ENCODE measurements at places on chromosomes 3 and 15.

- DNase-seq: no peak
Measured at GRCh38 chr3:153338487-153338886, 176.5 kb downstream of the RAP2B start.

DNA sequence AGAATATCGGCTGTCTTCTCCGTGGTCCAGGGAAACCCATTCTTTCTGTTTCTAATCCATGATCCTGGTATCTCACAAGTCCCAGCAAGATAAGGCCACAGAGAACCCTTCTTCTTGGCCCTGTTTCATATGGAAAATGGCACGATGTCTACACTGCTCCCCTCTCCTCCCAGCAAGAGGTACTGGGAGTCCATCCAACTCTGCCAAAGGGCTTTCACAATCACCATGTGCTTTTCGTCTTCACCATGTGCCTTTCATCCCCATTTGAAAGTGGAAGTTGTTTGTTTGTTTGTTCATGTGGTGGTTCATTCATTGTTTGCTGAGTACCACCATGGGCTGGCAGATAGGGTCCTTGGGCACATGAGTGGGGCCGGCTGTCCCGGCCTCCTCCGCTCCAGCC lies 5.5 kb downstream of the ITIH3 start:
- DNase-seq: no peak

DNA sequence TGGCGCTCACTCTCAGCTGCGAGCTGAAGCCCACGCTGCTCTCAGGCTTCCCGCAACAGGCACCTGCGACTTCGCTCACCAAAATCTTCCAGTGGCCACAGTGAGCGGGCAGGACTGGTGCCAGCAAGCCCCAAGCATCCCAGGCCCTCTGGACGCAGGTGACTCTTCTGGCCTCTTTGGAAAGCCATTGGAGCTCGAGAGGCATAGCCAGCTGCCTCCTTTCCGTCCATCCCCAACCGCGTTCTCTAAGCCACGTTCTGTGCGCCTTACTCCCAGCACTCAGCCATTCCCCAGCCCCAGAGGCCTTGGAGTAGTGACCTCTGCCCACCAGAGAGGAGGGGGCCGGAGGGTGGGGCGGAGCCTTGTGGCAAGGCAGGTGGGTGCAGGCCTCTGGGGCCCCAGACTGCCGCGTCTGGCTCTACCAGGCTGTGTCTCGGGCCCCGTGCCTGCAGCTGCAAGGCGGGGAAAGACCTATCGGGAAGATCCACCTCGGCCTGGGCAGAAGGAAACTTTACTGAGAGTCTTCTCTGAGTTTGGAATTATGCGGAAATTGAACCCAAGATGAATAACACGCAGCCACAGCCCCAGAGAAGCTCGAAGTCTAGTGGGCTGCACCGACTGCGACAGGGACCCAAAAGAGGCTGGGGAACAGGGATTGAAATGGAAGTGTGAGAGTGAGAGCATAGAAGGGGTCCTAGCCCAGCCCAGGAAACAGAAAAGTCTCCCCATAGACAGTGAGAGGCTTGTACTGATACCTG lies 3.6 kb upstream of the SOX14 start:
- no peak for DNase-seq

DNA sequence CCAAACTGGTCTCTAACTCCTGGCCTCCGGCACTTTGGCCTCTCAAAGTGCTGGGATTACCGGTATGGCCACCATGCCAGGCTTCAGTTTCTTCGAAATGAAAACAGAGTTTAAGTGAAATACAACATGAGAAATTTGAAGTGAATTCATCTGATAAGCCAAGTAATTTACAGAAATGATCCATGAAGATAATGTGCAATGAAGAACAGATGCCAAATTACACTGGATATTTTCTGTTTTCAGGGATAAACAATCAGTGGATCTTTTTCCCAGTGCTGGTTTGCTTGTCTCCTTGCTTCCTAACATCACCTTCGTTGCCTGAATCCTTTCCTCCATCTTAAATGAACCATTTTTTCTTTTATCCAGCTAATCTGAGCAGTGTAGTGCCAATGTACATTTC lies 46.2 kb upstream of the SUCLG2 start:
- no peak for DNase-seq

DNA sequence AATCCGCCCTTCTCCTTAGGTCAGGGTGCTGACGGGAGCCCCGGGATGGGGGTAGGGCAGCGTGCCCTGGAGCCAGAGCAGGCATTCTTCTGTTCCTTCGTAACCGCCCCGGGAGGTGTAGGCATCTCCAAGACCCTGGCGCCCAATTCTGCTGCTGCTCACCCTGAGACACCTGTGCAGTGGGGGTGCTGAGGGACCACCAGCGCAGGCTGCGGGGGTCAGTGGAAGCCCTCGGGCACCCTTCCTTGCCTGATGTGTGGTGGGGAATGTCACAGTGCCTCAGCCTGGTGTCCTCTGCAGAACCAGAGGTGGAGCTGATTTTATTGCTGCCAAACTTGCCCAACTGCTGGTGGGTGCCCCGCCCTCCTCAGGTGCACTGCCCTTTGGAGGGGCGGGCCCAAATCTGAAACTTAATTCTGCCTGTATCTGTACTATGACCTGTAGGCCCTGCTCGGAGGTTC lies 7.3 kb downstream of the CSK start:
- DNase-seq: no peak

DNA sequence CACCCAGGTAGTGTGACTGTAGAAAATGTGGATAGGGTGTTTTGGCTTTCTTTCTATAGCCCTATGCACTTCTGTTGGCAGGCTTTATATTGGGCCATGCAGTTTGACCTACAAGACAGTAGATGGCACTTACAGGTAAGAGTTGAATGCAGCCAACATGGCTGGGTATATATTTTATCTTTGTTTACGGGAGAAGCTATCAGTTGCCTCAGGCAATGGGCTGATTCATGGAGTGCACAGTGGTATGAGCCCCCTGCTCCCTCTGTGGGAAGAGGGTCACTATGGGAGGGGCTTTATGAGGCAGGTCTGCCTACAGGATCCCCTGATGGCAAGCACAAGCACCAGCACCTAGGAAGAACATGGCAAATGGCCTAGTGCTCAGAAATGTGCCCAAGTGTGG lies 301.2 kb upstream of the CDIN1 start:
- no peak for DNase-seq

DNA sequence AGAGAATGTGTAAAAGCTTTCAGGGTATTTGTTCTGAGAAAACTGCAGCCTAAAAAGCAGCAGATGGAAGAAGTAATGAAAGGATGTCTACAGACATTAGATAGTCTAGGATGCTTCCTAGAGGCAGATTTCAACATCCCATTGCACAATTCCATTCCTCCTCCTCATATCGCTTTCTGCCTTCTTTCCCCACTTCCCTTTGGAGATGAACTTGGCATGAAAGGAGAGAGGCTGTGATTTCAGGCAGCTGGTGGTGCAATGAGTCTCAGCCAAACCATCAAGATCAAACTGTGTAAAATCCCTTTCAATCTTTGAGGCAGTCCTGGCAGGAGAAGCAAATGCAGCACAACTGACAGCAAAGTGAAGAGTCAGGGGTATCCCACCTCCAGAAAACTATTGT lies 438.7 kb upstream of the KCNMB2 start:
- no peak for DNase-seq

- no peak for DNase-seq
Measured at GRCh38 chr3:18732474-18732873, 307.3 kb upstream of the SATB1 start.

DNA sequence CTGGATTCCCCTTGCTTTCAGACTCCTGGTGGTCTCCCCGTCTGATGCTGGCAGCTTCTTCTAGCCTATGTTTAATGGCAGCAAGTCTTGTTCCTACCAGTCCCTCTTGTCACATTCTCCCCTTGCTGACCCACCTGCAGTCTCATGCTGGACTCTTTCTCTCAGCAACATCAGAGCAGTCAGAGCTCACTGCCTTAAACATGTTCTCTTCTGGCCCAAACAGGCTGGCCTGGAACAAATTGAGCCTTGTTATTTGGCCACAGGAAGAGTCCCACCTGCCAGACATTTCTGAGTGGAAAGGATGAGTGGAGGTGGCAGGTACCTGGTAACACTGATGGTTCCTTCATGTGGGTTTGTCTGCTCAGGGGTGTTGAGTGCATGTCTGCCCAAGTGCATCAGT lies 59.2 kb upstream of the APEH start:
- DNase-seq: no peak

- peak; percentile 20 for DNase-seq
Measured at GRCh38 chr3:17573396-17573795, 169.0 kb downstream of the TBC1D5 start.

GRCh38 chr3:156449710-156450574 lies 105.0 kb downstream of the SSR3 start:
- peak; percentile 24 for DNase-seq

DNA sequence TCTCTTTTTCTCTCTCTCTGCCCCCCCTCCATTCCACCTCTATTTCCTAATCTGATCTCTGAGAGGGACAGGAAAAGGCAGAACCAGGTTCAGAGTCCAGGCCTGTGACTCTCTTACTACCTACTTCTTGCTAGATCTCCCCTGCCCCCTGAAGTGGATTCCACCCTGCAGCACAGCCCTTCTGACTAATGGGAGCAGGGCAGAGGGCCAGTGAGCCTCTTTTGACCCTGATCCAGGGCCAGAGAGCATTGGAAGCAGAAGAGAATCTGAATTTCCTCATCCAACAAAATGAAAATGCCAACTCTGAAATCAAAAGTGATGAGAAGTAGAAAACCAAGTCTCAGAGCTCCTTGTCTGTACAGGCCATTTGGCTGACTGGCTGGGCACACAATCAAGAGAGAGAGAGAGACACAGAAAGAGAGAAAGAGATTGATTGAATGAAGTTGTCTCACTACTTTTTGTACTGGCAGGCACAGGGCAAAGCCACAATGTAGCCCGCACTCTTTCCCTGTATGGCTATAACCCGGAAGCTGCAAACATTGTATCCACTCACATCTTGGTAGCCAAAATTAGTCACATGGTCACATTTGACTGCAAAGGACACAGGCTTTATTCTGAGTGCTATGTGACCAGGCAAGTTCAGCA lies 31.6 kb upstream of the GLCE start:
- DNase-seq: no peak

DNA sequence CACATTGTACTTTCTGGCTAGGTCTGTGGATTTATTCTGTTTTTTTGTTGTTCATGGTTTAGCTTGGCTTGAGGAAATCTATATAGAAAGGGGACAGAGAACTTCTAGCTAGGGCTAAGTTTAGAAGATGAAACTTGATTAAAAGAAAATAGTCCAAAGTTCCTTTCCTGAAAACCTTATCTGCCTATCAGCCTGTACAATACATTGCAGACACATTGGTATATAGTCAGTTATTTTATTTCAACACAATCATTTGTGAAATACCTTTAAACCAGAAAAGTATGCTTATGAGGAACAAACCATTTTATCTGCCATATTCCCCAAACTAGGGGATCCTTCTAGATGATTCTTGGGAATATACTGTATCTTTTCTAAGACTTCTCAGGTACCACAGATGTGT lies 147.3 kb upstream of the CGNL1 start:
- no peak for DNase-seq

GRCh38 chr15:73518180-73518862 lies 75.4 kb downstream of the REC114 start:
- no peak for DNase-seq

DNA sequence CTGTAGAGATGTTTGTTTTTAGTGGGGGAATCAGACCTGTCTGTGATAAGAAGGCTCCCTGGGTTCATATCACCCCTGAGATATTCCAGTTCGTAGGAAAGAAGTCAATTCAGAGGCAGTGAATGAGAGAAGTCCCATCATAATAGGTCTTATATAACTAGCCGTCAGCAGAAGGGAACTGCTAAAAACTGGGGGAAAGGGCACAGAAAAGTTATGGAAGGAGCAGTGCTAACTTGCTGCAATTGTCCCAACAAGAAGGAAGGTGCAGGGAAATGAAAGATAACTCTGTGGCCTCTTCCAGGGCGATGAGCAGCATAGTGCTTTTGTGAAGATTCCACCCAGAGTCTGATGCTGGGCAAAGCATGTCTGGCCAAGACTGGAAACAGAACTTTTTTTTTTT lies 9.0 kb upstream of the CA12 start:
- no peak for DNase-seq

- no peak for DNase-seq
Measured at GRCh38 chr3:126419151-126419703, 24.5 kb downstream of the CFAP100 start.

All from GM13976 (cell line).